ENCODE measurements at places on chromosomes 16 and 17.

DNA sequence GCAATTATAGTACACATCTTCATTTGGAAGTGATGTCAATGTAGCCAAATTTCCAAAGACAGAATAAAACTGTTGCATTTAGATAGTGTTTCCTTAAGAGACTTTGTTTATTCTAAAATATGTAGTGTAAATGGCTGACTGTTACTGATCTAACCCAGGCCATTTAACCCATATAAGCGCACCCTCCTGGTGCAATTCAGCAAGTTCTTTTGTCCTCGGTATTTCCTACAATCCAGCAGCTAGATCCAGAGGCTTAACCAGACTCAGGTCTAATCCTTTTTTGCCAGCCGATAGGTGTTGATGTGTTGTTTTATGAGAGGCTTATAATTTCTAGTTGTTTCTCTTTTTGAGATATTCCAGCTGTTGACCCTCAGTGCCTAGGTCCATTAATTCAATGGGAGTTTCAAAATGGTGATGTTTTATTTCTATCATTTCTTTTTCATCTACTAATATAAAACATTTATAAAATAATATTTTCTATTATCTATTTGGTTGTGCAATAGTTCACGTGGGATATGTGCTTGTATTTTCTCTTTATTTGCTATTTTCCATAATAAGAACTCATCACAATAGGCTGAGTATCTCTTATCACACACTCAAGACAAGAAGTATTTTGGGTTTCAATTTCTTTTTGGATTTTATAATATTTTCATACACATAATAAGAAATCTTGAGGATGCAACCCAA lies 14.5 kb downstream of the ABCA9 start:
- no peak for DNase-seq

DNA sequence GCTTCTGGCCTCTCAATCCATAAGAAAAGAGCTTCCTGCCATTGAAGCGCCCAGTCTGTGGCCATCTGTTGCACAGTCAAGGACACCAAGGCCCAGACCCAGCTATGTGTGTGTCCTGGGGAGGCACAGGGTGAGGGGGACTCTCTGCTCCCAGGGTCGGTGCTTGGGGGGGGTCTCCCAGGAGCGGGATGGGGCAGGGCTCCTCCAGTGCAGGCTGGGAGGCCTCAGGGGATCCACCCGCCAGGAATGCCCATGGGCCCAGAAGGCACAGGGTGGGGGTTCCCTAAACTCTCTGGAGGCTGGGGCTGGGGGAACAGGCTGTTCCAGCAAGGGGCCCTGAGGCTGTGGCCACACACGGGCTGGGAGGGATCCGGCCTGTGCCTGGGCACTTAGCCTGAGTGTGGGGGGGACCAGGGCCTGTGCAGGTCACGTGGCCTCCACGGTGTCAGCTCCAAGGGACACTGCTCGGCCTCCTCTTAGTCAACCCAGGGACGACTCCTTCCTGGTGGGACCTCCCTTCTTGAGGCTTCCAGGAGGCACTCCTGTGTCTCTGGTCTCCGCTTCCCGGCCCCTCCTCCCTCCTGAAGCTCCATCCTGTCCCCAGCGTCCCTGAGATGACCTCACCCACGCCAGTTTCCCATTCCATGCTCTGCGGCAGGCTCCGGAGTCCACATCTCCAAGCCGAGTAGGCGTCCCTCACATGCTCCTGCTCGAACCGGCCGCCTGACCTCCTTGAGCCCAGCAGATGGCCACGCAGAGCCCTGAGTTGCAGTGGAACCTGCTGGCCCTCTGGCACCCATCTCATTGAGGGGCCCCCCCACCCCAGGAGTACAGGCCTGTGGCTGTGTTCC lies 23.1 kb upstream of the BAHCC1 start:
- DNase-seq = no peak

DNA sequence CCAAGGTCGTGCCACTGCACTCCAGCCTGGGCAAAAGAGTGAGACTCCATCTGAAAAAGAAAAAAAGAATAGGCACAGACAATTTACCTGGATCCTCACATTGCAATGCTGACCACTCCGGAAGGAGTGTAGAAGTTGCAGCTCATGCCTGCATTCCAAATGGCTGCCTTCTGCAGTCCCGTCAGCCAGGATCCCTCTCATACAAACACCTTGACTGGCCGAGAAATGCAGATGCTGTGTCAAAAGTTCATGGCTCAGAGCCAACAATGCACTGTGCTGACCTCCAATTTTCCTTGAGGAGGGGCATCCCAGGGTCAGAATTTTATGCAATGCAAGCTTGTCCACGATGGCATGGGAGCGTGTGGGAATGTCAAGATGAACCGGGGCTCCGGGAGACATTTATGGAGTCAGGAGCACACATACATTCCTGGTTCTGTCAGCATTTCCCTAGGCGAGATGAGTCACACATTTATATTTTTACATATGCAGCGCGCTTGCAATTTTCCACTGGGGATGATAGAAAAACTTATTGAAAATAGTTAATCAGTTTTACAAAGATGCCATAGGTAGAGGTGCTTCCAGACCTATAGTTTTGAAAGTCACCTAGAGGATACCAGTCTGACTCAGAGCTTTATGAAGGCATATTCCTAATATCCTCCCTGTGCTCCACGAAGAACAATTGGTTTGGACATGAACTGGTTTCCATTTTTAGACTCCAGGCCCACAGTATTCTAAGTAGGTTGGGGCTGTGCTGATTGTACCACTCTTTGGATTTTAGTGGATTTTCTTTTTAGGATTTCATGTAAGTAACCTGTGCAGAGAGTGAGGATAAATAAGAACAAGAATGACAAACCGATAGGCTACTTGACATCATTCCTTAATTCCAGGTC lies 614.6 kb downstream of the MAF start:
- DNase-seq = no peak

DNA sequence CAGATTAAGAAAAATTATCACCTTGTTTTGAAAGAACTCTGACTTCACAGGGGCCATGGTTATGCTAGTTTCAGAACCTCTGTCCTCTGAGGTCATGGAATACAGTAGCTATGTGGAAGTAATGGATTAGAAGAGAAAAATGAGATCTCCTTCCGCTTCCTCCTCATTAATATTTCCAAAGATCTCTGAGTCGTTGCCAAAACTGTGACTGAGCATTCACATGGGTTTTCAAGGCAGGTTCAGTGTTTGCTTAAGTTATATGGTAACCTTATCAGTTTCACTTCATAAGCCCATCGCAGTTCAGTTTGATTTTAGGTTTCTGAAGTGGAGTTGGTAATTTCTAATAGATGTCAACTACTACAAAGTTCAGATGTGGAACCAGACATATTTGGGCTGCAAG lies 321.2 kb upstream of the SOX9 start:
- no peak for DNase-seq

DNA sequence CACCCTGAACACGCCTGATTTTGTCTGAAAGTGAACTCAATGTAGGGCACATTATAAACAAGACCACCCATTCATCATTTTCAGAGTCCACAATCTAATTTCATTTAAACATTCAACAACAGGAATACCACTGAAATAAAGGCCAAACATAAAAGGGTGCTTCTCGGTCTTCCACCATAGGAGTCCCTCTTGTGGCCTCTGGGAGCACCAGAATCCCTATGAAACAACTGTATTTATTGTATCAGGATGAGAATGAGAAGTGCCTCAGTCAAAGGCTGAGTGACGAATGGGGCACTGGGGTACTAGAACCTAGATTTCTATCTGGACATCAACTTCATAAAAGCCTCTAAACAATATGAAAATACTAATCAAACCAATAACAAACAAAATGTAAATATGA lies 40.4 kb downstream of the NXPH3 start:
- DNase-seq = no peak

GRCh38 chr16:57507136-57508034 lies 21.1 kb upstream of the DOK4 start:
- no peak for DNase-seq

GRCh38 chr16:86516623-86517003 lies 6.3 kb downstream of the FOXF1 start:
- no peak for DNase-seq

DNA sequence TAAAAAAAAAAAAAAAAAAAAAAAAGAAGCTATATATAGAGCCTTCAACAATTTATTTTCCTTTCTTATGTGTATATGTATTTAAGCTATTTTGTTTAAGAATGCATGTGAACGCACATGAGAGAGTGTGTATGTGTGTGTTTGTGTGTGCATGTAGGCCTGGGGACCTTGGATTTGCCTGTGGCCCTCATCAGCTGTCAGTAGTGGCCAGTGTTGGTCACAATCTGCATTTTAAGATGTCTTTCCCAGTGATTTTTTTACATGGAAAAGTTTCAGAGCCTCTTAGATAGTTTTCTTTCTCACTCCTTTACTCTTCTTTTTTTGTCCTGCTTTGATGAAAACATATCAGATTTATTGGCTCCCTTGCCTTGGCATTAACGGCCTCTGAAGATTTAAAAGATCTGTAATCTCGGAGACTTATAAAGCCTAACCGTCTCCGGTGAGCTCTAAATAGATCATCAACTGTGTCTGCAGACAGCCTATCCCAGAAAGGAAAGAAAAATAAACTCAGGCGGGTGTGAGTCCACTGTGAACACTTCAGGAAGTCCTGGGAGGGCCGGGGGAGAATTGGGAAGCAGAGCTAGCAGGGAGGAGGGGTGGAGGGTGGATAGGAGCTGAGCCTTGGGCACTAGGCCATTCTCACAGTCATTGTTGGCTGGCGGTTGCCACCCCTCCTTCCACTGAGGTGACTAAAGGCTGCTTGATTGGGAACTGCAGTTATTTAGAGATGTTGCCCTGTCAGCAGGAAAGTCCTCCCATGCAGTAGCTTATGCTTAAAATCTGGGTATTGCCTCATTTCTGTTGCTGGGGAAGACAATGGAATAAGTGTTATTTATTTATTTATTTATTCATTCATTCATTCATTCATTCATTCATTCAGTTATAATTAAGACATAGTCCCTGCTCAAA lies 86.8 kb downstream of the WWP2 start:
- no peak for DNase-seq

DNA sequence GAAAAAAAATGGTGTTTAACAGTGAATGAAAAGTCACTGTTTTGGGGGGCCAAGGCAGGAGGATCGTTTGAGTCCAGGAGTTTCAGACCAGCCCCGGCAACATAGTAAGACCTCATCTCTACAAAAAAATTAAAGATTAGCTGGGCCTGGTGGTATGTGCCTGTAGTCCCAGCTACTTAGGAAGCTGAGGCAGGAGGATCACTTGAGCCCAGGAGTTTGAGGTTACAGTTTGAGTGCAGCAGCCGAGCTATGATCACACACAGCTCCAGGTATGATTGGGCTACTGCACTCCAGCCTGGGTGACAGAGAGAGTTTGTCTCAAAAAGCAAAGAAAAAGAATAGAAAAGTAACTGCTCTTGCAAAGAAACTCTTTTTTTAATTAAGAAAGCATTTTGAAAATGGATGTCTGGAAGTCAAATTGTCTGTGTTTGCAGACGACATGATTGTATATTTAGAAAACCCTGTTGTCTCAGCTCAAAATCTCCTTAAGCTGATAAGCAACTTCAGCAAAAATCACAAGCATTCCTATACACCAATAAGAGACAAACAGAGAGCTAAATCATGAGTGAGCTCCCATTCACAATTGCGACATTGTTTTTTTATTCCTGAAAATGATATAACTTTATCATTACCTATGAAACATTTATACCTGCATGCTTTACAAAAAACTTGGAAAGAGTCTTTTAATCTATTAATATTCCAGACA lies 20.5 kb upstream of the CPD start:
- no peak for DNase-seq

- no peak for DNase-seq
Observed at GRCh38 chr17:6551869-6552531, 4.4 kb downstream of the PITPNM3 start.

- DNase-seq = no peak
Observed at GRCh38 chr16:49986351-49987124, 38.5 kb upstream of the CNEP1R1 start.
